ENCODE measurements at places on chromosomes 1 and 21.

- DNase-seq = no peak
Observed at GRCh38 chr1:221910222-221910621, 168.3 kb upstream of the DUSP10 start.

DNA sequence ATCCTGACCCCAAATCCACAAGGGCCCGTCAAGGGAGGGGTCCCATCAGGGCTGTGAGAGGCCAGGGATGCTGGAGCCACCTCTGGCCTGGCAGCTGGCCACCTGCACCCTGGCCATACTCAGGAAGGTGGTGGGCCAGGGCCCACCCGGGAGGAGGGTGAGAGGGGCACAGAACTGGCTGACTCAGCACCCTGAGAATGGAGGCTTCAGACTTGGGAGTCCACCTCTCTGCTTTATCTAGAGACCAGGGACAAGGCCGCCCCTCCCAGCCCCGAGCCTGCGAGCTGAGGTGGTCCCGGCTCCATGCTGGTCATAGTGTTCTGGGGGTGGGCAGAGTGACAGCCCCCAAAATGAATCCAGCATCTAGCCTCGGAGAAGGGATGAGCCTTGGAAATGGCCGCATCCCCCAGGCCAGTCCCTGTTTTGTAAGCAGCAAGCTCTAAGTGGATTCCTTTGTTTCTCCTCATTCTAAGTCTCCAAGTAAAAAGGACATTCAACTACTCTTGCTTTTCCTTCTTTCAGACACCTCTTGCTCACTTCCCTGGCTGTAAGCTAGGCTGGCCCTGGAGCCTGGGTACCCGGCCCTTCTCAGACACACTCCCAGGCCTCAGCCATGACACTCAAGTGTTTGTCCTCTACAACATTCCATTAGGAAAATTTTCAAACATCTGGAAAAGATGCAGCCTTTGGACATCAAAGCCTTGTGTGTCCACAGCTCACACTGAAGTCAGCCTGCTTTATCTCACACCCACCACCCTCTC lies 12.3 kb downstream of the WNT3A start:
- DNase-seq = no peak

DNA sequence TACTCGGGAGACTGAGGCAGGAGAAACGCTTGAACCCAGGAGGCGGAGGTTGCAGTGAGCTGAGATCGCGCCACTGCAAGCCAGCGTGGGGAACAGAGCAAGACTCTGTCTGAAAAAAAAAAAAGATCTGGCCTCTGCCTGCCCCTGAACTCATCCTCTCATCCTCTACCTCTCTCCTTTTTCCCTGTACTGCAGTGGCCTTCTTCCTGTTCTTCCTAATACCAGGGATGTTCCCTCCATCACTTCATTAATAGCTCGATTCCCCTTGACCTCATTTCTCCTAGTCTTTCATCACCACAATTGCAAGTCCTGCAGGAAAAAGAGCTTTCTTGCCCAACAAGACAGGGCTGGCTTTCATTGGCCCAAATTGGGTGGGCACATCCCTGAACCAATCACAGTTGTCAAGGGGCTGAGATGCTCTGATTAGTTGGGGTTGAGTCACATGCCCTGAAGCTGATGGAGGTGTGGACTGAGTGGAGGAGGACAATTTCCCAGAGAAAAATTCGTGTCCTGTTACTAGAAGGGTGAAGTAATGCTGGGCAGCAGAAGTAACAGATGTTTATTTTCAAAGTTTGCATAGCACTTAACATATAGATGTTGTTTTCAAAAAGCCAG lies 86.8 kb upstream of the PUM1 start:
- no peak for DNase-seq

DNA sequence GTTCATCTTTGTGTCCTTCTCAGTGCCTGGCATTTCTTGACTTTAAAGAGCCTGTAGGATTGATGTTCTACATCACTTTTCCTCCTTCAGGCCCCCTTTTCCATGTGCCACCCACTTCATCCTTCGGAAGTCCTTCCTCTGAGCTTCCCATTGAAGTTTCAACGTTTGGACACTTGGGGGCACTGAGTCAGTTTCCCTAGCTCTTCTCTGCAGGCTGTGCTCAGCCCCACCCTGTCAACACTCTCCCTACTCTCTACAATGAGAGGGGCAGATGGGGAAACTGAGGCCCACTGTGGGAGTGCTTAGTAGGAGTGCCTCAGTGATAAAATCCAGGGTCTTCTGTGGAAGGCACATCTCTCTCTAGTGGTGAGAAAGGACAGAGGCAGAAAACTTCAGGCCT lies 11.9 kb downstream of the KCNJ10 start:
- DNase-seq = no peak

- DNase-seq = no peak
Observed at GRCh38 chr1:158077411-158078256, 84.2 kb downstream of the KIRREL1 start.

DNA sequence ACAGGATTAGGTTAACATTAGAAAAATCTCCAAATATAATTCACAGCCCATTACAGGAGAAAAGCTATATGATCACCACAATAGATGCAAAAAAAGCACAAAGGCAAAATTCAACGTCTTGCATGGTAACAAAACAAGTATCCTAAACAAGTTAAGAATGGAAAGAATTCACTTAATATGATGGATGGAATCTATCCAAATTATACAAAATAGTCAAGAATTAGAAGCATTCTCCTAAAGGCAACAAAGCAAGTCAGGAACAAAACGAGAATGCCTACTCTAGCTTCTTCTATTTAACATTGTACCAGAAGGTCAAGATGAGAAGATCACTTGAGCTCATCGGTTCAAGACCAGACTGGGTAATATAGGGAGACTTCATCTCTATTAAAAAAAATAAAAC lies 442.8 kb downstream of the SETD4 start:
- no peak for DNase-seq

GRCh38 chr1:113141650-113142473 lies 68.9 kb downstream of the LRIG2 start:
- no peak for DNase-seq

DNA sequence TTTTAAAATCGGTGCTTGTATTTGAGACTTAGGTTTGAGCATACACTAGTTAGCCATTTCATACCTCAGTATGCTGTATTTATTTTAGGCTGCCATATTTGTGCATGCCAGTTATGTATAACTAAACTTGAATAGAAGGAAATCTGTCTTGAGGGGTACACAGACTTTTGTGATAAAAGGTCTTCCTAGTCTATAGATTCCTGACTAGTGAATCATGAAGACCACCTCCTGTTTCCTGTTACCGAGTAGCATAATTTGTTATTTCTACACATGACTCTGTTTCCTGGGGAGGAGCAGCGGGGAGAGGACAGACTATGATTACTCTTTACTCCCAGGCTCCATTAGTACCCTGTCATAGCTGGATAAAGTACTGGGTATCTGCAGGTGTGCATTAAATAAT lies 316.8 kb upstream of the SNX7 start:
- no peak for DNase-seq

GRCh38 chr1:16969651-16970050 lies 10.8 kb downstream of the MFAP2 start:
- no peak for DNase-seq

GRCh38 chr1:236016782-236017400 lies 48.0 kb downstream of the NID1 start:
- no peak for DNase-seq

DNA sequence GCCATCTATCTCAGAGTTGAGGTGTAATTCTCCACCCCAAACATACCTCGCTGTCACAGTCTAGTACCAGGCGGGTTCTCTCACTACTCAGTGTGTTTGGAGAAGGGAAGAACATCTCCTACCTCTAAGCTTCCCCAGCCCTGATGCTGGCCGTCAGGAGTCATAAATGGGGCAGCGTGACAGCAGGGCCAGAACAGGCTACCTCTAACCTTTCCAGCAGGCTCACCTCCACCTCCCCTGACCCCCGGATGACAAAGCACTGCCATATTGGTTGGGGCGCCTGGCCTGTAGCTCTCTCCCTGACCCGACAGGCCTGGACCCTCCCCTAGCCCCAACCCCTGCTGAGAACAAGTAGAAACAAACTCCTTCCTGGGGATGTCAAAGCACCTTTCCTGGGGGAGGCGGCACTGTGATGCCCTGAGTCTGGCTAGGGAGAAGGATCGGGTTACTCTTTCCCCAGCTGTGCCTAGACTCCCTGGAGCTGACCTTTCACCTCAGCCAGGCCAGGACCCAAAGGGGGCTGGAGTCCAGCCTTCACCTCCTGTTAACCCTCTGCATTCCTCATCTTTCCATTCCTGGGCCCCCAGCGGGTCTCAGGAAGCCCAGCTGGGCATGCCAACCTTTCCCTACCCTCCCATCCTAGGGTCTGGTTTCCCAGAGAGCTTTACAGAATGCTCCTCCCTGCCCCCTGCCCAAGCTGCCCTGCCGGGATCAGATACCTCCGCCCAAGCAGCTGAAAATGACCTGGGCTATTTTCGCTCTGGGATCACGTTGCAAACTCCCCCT lies 34.2 kb downstream of the AHDC1 start:
- no peak for DNase-seq

DNA sequence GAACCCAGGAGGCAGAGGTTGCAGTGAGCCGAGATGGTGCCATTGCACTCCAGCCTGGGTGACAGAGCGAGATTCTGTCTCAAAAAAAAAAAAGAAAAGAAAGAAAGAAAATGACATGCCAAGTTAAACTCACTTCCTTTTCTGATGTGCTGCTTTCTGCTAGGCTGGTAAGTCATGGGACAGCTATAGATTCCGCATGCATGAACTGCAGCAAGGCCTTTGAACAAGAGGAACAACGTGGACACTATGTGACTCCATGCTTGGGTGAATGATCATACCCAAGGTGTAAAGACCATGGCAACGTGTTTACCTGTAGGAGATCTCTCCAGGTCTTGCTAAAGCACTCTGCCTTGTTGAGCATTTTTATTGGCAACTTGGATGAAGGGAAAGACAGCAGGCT lies 10.3 kb upstream of the TTF2 start:
- no peak for DNase-seq

DNA sequence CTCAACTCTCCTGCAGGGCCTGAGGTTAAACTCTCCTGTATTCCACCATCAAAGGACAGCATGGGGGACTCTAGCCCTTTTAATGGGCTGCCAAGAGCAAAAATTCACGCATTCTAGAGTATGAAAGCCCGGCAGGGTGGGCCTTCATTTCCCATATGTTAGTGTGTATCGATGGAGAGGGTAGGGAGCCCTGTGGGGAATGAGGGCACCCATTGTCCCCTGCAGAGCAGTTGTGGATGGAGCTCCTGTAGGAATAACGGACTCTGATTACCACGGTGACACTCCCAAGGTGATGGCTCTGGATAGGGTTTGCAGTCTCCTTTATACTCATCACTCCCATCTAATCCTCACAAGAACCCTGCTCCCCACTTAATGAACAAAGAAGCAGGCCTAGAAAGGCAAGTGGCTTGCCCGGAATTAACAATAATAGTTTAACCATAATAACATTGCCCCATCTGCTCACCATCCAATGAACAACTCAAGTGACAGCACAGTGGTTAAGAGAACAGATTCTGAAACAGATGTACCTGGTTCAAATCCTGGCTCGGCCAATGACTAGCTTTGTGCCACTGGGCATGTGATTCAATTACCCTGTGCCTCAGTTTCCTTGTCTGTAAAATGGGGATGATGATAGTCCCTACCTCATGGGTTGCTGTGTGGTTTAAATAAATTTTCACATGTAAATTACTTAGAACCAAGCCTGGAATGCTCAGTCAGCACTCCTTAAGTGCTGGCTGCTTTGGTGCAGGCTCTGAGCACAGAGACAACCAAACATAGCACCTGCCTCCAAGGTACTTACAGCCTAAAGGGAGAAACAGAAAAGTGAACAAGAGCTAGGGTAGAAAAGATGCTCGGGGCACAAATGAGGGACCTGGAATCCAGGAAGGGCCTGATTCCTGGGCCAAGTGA lies 29.0 kb downstream of the HIVEP3 start:
- no peak for DNase-seq

DNA sequence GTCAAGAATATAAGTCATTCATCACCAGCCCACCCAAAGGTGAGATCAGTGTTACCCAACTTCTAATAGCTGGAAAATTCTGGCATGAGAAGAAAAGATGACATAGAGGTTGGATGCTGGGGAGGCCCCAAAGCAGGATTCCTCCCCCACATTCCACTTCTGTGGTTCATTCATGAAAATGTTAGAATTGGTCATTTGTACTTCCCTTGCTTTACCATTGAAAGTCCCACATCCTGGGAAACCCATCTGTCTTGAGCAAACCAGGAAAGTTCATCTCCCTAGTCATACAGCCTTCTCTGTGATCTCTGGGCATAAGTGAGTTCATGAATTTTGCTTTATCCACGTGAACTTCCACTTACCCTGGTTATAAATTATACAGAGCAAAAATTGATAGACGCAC lies 66.8 kb downstream of the SERINC2 start:
- no peak for DNase-seq

All from activated T-helper 1 cell treated with Interleukin-2 at 50 U/mL for 16 hours (primary cell).